ENCODE measurements at places on chromosomes 1 and 21.

- no peak for DNase-seq
Observed at GRCh38 chr1:193060115-193060403, 647 bp downstream of the RO60 start.

- no peak for DNase-seq
Observed at GRCh38 chr1:154802982-154803920, 66.8 kb downstream of the KCNN3 start.

DNA sequence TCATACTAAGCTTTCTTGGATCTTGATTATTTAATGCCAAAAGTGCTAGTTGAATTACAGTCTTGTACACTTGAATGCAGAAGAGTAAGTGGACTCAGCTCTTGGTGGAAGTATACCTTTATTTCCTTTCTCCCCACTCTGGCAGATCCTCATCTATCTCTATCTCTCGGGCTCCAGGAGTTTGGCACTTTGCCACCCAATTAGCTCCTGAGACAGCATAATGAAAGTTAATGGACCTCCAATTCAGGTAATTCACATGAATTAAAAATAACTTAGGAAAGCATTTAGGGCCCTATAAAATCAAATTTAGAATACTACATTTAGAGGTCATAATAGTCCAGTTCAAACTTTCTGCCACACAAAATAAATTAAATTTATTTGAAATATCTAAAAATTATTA is 67.4 kb downstream of the OLFM3 start:
- no peak for DNase-seq

GRCh38 chr1:46747683-46748288 is 28.9 kb upstream of the EFCAB14 start:
- DNase-seq: no peak

- no peak for DNase-seq
Observed at GRCh38 chr21:28923439-28923975, 69.2 kb downstream of the LTN1 start.

DNA sequence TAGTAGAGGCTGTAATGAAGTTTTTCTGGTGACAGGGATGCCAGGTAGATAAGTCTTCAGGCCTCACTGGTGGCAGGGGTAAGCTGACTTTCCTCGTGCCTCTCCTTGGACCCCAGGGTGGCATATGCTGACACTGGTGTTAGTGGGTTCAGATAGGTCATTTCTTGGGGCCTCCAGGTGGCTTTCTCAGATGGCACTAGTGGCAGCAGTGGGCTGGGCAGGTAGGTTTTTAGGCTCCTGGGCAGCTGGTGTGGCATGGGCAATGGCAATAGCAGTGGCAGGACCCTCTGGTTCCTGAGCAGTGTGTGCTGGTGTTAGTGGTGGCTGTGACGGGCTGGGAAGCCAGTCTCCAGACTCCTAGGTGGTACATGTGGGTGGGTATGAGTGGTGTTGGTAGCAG is 140.3 kb downstream of the PTBP2 start:
- no peak for DNase-seq

GRCh38 chr21:31612894-31613785 is 46.4 kb upstream of the SOD1 start:
- no peak for DNase-seq

- DNase-seq: no peak
Observed at GRCh38 chr1:70706381-70707037, 295.4 kb downstream of the CTH start.

DNA sequence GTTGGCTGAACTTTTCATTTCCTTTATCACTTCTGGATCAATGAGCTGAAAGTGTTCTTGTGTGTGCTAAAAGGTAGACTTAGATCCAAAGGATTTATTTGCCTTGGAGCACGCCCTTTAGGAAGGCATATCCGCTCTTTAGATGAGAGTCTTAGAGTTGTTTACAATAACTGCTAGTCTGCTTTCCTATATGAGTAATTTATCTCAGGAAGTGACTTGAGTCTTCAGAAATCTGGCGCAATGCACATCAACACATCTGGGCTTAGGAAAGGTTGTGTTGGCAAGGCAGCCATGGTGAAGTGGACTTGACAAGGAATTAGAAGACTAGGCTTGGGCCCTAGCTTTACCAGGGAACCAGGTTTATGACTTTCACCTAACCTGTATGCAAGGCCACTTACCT is 204.1 kb upstream of the PTGFR start:
- DNase-seq: no peak

- DNase-seq: no peak
Observed at GRCh38 chr1:95679262-95679661, 445.3 kb downstream of the RWDD3 start.

DNA sequence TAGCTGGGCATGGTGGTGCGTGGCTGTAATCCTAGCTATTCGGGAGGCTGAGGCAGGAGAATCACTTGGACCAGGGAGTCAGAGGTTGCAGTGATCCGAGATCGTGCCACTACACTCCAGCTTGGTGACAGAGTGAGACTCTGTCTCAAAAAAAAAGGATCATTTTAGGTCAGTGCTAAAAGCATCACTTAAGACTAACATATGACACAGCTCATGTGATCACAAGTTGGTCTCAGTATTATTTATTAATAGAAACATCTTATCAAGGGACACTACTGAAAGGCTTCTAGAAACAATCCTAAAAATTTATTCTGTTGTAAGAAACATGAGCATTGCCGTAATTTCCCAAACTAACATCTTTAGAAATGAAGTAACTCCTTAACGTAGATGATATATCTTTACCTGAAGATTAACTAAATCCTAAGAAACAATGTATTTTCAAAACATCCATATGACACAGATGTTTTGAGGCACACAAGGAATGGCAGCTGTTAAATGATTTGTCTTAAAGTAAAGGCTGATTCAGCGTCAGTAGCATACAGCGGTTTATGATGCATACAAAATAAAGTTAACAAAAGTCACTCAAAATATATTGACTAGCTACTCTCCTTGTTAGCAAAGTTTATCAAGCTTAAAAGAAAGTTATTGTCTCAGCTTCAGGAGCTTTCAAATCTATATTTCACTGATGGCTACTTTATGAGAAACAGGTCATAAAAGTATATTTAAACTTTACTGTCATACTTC is 2.6 kb downstream of the NIBAN1 start:
- DNase-seq: no peak

GRCh38 chr1:188642704-188643103 is 1814.0 kb downstream of the PLA2G4A start:
- DNase-seq: no peak

GRCh38 chr1:164794356-164794755 is 235.4 kb downstream of the PBX1 start:
- DNase-seq: no peak

- DNase-seq: no peak
Observed at GRCh38 chr1:230274254-230274653, 151.9 kb downstream of the PGBD5 start.

DNA sequence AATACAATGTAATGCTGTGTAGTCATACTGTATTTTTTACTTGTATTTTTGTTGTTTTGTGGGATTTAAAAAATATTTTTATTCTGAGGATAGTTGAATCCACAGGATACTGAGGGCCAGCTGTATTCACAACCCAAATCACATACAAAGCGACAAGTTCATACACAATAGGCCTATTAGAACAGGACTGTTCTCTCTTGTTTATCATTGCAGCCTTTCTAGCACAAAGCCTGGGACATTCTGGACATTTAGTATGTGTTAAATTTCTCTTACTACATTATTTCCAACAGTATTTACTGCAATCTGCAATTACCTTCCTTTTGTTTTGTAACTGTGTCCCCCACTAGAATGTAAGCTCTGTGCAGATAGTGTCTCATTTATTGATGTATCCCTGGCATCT is 65.4 kb downstream of the SLC35A3 start:
- DNase-seq: no peak

- DNase-seq: no peak
Observed at GRCh38 chr21:39029086-39029755, 154.0 kb downstream of the PSMG1 start.

GRCh38 chr1:55749975-55750627 is 534.9 kb upstream of the USP24 start:
- DNase-seq: no peak

DNA sequence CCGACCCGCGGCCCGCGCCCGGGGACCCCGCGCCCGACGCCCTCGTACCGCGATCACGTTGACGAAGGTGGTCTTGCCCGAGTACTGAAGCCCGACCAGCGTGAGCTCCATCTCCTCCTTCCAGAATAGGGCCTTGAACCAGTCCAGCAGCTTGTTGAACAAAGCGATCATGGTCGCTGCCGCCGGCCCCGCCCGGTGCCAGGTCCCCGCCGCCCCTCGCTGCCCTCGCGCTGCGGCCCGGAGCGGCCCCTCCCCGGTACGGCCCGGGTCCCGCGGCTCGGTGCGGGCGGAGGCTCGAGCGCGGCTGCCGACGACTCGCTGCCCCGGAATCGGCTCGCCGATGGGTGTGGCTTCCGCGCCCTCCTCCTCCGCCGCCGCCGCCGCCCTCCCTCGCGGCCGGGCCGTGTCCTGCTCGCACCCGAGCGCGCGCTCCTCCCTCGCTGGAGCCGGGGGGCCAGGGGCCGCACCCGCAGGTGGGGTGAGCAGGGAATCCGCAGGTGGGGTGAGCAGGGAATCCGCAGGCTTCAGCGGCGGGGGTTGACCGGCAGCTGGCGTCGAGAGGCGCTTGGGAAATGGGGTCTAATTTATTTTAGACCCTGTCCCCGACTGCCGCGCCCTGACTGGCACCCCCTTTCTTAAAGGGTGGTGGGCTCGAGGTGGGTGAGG is at the start of gene ARL8A:
Gene ARL8A (minus strand): TSS at position 336 of the 666 bp plus-strand sequence. CDS start 165 bp downstream, at position 171.
- DNase-seq: no peak

DNA sequence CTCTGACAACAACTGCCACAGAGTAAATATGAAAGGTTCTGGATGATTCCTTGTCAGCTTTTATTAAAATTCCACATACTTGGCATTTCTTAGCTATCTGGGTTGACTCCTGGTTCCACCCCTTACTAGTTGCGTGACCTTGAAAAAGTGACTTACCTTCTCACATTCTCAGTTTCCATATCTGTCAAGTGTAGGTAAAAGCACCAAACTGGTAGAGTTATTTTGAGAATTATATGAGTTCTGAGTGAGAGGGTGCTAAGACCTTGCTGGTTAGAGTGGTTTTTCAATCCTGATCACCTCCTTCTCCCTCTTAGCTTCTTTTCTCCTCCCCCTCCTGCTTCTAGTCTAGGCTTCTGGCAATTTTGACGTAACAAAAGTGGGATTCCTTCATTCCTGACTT is 83.4 kb upstream of the ABCD3 start:
- no peak for DNase-seq

GRCh38 chr1:43912607-43913006 is 21.0 kb upstream of the ARTN start:
- DNase-seq: peak; percentile 89

DNA sequence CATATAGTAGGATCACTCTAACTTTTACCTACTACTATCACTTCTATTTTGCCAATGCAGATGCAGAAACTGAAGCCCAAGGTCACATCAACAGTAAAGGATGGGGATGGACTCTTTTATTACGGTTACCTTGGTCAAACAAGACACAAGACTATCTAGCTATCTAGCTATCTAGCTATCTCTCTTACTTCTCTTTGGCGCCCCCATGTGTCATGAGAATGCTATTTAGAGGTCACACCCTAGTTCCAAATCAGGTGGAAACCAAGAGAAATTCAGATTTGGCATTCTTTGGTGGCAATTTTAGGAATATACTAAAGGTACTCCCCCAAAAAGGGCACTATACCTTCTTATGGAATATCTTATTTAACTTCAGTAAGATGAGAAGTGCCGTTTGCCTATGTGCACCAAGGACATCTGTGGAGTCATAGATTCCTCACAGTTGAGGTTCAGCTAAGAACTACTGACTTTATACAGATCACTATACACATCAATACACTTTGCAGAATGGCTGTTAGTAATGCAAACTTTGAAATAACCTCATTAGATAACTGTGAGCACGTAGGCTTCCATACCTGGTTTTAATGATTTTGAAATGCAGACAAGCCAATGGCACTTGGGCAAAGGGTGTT is 6.7 kb downstream of the ZNF648 start:
- no peak for DNase-seq

DNA sequence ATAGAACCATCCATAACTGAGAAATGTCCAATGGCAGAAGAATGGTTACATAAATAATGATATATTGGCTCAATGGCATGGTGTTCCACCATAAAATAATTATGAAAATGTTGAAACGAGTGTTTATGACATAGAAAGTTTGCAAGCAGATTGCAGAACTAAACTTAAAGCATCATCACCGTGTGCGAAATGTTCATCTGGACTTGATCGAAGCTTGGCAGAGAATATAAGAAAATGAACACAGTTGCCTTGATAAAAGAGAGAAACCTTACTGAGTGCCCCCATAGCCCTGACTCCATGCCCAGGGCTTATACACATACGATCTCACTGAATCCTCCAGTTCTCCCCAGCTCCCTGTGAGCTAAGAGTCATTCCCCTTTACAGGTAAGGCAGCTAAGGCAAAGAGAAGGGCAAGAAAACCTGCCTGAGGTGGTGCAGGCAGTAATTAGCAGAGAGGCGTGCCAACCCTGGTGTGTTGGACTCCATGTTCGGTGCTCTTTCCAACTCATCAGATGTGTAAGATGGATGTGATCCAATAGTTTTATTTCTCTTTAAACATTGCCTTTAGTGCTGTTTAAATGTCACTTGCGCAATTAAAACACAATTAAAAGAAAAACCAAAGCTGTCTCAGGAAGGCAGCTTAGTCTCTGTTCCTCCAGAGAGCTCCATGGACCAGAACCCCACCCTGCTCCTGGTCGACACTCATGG is 21.8 kb upstream of the SPOCD1 start:
- no peak for DNase-seq

DNA sequence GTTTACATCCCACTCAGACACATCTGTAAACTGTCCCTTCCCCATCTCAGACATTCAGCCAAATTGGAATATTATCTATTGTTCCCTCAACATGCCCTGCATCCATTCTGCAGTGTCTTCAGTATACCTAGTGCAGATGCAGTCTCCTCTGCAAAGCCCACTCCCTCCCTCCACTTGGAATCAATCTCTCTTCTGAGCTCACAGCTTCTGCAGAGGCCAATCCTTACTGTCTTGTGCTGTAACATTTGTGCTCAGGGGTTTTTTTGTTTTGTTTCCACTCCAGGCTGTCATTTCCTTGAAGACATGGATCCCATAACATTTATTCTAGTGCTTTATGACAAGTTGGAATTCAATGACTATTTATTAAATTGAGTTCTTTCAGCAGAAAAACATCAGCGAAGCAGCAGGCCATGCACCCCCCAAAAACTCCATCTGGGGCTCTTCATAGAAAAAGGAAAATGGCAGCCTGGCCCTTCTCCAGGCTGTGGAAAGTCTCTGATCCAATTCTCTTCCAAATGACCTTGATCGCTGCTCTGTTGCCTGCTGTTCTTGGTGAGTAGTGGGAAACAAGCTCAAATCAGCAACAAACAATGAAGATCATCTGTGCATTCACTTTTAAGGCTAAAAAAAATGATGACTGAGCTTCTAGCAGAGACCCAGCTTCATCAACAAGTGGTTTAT is 8.7 kb downstream of the C4BPA start:
- DNase-seq: no peak

GRCh38 chr1:82269431-82269830 is 468.7 kb downstream of the ADGRL2 start:
- peak; percentile 26 for DNase-seq

GRCh38 chr1:193104502-193104906 is 710 bp downstream of the GLRX2 start:
- DNase-seq: no peak

- DNase-seq: no peak
Observed at GRCh38 chr1:210024996-210025395, 87.0 kb downstream of the SYT14 start.

- DNase-seq: no peak
Observed at GRCh38 chr21:38170283-38170682, 86.5 kb upstream of the KCNJ15 start.

All from keratinocyte (primary cell).